NCI-H524 (cell line): ENCODE measurements at places on chromosomes 7 and 10.

DNA sequence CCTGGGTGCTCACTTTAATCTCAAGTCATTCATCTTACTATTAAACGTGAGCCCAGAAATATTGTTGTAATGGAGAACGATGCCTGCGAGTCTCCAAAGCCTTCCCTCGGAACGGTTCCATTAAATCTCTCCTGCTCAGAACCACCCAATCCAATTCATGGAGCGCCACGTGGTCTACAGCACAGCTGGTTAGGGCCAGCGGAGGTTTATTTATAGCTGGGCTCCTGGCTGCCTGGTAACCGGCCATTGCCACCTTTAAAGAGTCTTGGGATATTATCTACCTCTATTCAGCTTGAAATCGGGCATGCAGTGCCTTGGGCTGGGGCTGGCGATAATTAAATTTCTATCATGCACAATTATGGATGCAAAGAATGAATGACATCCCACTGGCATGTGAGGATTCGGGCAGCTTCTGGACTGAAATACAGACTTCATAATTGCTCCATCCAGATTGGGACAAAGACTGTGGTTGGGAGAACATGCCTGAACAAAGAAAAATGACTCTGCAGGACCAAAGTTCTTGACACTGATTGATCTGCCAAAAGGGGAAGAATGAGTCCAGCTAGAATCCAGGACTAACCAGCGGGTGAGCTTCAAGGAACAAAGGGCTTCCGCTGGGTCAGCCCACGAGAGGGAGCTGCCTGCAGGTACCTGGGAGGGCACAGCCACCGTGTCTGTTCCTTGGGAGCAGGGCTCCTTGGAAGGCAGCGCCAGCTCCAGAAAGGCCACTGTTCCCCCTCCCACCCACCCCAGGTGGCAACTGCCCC, 7.3 kb downstream of the FAM20C start:
- DNase-seq = no peak

- DNase-seq = no peak
These were observed 63.7 kb downstream of the ST7 start for GRCh38 chr7:117017017-117017451.

- DNase-seq = no peak
These were observed 18.2 kb upstream of the CDH23 start for GRCh38 chr10:71378336-71379117.

GRCh38 chr7:117217106-117218035, 105.5 kb downstream of the WNT2 start:
- no peak for DNase-seq

DNA sequence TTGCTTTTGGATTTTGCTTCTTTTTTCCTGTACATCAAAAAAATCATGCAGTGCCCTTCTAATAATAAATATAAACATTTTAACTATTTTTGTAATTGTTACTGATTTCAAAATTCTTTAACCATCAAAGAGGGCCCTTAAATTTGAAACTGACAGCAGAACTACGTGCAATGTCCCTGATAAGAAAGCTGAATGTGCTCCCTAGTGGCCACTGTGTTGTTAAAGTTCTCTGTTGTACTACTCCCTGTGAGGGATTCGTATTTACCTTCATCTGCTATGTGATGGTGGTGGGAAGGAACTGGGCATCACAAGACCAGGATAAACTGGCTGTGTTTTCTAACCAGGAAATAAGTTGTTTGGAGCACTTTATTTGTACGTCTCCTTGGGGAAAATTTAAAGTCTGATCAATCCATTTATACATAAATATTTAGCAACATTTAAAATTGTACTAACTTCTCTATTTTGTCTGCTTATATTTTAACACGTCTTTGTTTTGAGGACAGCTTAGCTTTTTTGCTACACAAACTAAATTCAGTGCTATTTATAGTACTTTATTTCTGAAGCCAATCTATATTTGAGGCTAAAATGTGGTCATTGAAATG, 322.4 kb downstream of the HGF start:
- peak; percentile 58 for DNase-seq

DNA sequence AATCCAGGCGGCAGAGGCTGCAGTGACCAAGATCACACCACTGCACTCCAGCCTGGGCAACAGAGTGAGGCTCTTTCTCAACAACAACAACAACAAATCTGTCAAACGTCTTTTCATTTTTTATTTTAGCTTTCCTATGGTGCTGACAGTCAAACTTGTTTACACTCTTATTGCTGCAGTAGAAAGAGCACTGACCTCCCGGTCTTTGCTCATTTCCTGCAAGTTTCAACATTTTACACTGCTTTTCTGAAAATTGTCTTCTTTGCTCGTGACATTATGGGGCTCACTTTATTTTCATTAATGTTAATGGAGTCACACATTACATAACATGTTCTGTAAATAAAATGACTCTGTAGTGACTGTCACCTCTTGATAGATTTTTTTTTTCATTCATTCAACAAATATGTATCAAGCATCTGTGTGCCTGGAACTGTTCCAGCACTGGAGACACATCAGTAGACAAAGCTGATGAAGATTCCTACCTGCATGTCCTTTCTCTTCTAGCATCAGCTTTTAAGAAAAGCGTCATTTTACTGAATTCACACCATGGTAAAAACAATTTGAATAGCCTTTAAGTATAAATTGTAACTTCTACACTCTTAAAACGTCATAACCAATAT, 277.3 kb downstream of the CELF2 start:
- no peak for DNase-seq

GRCh38 chr7:45469103-45469502, 105.1 kb upstream of the ADCY1 start:
- DNase-seq = no peak

DNA sequence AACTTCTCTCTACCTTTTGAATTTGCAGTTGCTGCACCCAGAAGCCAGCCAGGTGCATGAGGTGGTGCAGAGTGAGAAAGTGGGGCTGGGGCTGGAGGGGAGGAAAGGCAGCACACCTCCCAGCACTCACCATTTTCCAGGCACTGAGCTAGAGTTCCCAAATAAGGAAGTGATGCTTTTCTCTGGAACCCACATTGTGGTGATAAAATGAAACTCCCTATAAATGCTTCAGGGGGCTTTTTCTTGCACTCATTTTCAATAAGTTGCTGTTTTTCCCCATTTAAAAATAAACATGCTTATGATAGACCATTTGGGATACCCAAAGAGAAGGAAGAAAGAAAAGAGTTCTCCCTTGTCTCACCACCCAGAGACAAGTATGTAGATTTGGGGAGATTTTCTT, 42.8 kb upstream of the TNS3 start:
- DNase-seq = no peak

- no peak for DNase-seq
These were observed 76.5 kb downstream of the JAZF1 start for GRCh38 chr7:28104041-28104541.

DNA sequence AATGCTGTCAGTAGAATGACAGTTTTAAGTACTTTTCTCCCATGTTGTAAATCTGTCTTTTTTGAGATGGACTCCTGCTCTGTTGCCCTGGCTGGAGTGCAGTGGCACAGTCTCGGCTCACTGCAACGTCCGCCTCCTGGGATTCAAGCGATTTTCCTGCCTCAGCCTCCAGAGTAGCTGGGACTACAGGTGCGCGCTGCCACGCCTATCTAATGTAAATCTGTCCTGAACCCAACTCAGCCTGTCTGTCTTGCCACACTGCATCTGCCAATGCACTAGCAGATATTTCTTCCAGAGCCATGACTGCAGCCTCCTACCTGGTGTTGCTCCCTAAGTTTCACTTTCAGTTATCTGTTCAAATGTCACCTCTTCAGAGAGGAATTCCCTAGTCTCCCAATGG, 264.1 kb downstream of the PHF14 start:
- DNase-seq = no peak
